Ovary (tissue), 10 donors: ENCODE measurements at places on chromosomes 3 and 15. TPM values are rescaled to one million over a fixed set of nuclear protein-coding genes. Genes with fewer than 3 reads are reported as not detected.

The CSK gene
- polyA plus RNA-seq = 9.2 TPM

The SPATA12 gene
- 0.12 TPM for polyA plus RNA-seq

DNA sequence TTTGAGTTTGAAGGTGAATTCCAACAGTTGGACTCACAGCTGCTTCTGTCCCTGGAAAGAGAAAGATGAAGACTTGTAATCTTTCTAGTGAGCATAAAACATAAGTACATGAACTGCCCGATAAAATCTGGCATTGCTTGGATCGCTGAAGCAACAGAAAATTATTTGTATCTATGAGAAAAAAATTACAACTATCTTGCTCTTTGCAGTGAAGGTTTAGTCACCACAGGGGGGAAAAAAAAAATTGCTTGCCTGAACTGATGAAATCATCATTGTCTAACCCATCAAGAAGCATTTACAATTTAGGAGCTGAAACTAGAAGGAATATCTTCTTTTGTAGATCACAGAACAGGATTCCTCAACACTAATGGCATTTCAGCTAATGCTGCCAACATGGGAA, 20.0 kb downstream of the TMEM207 start:
- DNase-seq = no peak

GRCh38 chr3:138578141-138578540, 15.9 kb downstream of the CEP70 start:
- DNase-seq = no peak

GRCh38 chr3:128710816-128711433, 15.1 kb upstream of the RAB7A start:
- DNase-seq = no peak

DNA sequence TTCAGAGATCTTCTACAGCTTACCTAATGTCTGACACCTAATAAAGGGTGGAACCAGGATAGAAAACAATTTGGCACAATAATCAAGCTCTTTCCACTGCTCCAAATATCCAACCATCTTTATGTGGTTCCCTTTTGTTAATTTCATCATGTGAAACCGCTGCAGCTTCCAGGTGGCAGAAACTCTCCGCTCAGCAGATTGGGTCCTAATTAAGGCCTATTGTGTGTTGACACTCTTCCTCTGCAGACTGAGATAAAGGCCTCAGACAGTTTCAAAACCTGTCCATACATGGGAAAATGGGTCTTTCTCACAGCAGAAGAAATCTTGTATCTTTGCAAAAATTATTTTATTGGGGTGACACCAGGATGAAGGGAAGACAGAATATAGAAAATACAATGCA, 1002.4 kb upstream of the SEMA6D start:
- DNase-seq = no peak

- no peak for DNase-seq
These were observed 89.6 kb downstream of the MB21D2 start for GRCh38 chr3:192827863-192828594.
